ENCODE measurements at places on chromosomes 3 and 15.

- no peak for DNase-seq
Measured at GRCh38 chr3:141250828-141251227, 19.2 kb downstream of the PXYLP1 start.

GRCh38 chr15:31396881-31397560 is 70.4 kb downstream of the KLF13 start:
- DNase-seq, result peak; percentile 93

DNA sequence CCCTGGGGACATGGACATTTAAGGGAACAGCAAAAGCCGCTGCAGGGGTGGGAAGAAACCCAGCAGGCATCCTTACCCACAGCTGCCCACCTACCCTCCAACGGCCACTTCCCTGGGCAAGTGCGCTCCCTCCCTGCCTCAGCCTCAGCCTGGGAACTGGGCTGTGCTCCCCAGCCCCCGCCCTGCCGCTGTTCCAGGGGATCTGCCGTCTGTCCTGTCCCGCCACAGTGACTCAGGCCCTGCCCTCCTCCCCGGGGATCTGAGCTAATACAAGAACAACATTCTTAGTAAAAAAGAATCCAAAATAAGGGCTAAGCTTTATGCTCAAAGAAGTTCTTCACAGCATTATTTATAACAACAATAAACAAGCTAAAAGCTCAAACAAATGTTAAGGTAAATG is 7.4 kb upstream of the IQSEC1 start:
- DNase-seq, result peak; percentile 82

DNA sequence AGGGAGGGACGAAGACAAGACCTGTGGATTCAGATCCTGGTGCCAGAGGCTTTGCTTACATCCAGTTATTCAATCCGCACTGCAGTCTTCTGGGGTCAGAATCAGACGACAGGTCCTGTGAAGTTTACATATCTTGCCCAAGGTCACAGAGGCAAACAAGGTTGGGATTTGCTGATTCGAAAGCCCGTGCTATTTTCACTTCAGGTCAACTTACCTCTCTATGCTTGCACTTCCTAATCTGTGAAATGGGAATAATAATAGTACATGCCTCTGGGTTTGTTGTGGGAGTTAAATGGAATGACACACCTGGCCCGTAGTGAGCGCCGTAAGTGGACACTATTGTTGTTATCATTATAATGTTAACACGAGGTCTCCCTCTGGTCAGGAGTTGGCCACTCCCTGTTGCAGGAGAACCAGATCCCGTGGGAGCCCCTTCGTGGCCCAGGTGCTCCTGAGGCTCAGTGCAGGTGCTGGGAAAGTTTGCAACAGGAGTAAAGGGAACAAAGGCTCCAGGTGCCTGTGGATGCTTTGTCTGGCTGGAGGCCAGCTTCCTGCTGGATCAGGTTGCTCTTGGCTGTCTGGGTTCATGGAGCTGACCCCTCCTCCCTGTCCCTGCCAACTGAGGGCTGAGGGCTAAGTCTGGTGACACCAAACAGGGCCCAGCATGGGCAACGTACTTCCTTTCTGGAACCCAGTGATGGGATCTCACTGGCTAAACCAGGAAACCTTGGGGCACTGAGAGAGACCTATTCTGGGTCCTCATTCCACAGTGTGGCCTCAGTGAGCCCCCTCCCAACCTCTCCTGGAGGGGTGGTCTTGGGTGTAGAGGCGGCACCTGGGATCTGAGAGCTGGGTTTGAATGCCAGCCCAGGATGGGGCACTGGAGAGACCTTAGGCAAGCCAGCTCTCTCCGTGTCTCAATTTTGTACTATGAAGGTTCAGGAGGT is 40.1 kb upstream of the SEMA4B start:
- no peak for DNase-seq

- DNase-seq, result no peak
Measured at GRCh38 chr15:57306944-57307411, 69.3 kb upstream of the CGNL1 start.

GRCh38 chr3:44903314-44903713 is 28.9 kb downstream of the TGM4 start:
- DNase-seq, result no peak

DNA sequence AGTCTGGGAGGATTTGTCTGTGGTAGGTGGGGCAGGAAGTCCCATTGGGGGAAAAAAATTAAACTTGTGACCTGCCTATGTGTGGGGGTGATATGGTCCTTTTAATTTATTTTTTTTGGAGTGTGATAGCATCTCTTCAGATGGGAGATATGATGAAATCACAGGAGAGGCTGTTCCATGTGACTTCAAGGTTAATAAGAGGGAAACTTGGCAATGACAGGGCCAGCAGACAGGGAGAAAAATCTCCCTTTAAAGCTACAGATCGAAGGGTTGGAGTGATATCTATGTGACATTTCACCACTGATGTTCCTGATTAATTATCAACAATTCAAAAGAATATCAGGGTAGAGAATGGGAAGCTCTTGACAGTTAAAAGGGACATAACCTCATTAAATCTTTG is 886.9 kb downstream of the TUSC7 start:
- DNase-seq, result no peak

DNA sequence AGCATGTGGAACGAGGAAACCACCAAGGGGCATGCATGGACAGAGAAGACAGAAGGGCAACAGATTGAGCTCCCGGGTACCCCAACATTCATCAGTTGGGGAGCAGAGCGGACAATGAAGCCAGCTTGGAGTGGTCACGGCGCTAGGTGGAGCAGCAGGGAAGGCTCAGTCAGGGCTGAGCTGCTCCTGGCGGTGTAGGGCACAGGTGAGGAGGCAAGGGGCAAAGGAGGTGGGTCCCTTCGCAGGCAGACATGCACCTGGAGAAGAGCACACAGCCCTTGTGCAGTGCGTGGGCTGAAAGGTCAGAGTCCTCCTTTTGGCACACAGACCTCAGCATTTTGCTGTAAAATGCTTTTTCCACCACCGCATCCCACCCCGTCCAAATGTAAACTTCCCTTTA is 90.0 kb upstream of the SLC6A6 start:
- no peak for DNase-seq

- DNase-seq, result no peak
Measured at GRCh38 chr3:178067721-178068120, 468.5 kb upstream of the KCNMB2 start.

- no peak for DNase-seq
Measured at GRCh38 chr15:101316529-101316928, 21.5 kb upstream of the SNRPA1 start.

Measured in left cardiac atrium (tissue), 4 donors.